ENCODE measurements at places on chromosomes 16 and 17.

DNA sequence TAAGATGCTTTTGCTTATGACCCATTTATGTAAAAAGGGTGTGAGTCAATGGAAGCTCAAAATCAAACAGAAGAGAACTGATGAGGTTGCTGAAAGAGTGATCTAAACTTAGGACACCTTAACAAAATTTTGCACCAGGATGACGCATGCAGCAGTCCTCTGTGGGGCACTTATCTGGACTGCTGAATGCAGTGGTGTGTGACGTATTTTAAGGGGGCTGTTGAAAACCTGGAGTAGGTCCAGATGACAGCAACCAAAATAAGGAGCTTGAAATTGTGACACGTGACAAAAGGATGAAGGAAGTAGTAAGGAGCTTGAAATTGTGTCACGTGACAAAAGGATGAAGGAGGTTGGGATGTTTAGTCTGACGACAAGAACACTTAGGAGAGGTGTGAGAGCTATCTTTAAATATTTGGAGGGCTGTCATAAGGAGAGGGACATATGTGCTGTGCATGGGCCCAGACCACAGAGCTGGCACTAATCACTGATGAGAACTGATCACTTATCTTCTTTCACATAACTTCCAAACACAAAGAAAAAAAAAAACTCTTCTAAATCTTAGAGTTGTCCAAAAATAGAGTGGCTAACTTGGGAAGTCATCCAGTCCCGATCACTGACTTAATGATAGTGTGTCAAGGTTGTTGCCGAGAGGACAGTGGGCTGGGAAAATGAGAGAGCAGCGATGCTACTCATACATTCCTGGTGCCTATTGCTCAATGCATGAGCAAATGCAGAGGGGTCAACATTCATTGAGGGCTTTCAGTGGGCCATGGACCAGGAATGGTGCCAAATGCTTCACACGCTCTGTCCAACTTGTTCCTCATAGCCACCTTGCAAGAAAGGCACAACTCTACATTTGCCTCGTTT lies 264.2 kb upstream of the ZFHX3 start:
- no peak for DNase-seq

DNA sequence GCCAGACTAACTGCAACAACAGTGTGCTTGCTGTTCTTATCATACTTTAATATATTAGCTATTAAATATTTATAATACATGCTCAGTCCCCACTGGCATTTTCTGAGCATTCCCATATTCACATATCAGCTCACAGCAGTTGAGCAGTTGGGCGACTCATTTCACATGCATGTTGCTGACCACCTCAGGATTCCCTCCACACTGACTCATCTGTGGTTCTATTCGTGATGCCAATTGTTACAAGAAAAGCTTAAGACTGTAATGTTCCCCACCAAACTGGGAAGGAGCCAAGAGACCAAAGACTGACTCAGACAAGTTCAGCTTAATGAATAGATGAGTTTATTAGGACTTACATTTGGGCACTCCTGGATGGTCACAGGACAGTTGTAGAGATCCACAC lies 100.3 kb upstream of the KIF2B start:
- no peak for DNase-seq

DNA sequence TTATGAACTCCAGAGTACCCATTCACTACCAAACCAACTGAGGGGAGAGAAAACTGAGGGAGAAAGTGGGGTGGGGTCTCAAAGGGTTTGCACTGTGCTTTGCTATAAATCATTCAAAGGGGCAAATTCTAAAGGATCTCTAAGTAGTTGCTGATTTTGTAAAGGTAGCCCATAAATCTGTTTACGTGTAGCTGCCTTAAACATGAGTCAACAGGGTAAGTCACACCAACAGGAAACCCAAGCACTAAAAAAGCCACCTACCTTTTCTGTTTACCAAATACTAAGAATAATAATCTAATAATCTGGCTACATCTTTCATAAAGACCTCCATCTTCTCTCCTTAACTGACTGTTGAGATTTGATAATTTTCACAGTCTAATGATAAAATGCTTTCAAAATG lies 8.4 kb upstream of the HSBP1 start:
- no peak for DNase-seq

GRCh38 chr16:62029947-62030346 lies 6.3 kb downstream of the CDH8 start:
- no peak for DNase-seq

- no peak for DNase-seq
Measured at GRCh38 chr16:6749698-6750097, 582.9 kb upstream of the RBFOX1 start.

DNA sequence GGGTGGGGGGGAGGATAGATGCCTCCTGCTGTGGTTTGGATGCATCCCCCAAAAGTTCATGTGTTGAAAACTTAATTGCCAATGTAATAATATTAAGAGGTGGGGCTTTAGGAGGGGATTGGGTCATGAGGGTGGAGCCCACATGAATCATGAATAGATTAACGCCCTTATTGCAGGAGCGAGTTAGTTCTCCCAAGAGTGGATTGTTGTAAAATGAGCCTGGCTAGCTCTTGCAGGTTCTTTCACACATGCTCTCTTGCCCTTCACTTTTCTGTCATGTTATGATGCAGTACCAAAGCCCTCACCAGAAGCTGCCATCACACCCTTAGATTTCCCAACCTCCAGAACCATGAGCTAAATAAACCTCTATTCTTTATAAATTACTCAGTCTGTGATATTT lies 52.0 kb downstream of the GINS3 start:
- no peak for DNase-seq

All from stimulated activated CD4-positive, alpha-beta T cell treated with anti-CD3 and anti-CD28 coated beads, TNF-alpha, amount 100 ng/mL, for 1 hour (primary cell).